Stimulated activated naive CD8-positive, alpha-beta T cell treated with anti-CD3 and anti-CD28 coated beads, Interleukin-15, Interleukin-2, amounts not matched to agents 100 U/mL and 50 U/mL, for 24 hours (primary cell): ENCODE measurements at places on chromosomes 7 and 10.
A peak's percentile ranks its signal among the peaks of the same experiment; 100 is the strongest.

- no peak for DNase-seq
Measured at GRCh38 chr7:43351683-43352082, 231.2 kb upstream of the STK17A start.

DNA sequence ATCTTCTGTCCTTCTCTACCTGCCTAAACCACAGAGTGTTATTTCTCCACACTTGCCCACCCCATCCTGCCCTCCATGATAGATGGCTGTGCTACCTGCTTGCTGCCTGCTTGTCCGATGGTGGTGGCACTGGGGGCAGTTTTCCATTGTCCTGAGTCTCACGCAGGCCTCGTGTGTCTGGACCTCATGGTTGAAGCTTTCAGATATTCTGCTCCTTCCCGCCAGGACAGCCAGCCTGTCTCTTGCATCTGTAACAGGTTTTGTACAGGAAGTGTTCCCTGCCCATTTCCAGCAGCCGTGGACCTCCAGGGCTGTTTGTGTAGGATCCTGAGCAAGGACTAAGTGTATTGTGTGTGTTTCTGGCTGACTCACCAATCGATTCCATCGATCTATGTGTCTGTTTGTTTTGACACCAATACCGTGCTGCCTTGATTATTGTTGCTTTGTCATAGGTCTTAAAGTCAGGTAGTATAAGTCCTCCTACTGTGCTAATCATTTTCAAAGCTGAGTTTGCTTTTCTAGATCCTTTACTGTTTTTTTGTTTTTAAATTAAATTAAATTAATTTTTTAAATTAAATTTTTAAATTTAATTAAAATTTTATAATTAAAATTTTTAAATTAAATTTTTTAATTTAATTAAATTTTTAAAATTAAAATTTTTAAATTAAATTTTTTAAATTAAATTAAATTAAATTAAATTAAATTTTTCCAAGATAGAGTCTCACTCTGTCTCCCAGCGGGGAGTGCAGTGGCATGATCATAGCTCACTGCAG is 8.5 kb downstream of the IL15RA start:
- no peak for DNase-seq

GRCh38 chr10:128612195-128612594 is 486.0 kb upstream of the MKI67 start:
- DNase-seq: no peak

- no peak for DNase-seq
Measured at GRCh38 chr7:125828153-125828700, 898.6 kb upstream of the POT1 start.

DNA sequence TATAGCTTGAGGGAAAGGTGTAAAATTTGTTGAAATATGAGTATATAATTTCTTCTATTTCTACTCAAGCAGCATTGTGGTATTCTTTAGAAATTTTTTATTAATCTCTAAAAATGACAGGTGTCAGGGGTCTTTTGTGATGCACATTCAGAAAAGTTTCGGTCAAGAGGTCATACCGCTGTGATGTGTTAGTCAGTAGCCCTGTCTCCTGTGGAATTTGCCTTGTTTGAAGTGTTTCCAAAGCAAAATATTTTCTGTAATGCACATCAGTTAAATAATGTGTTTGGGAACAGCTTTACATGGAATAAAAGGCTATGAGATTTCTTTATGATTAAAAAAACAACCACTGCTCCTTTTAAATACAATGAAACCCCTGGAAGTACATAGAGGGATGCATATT is 35.8 kb downstream of the FOXP2 start:
- DNase-seq: no peak

- DNase-seq: no peak
Measured at GRCh38 chr10:51031950-51032349, 42.3 kb upstream of the PRKG1 start.

DNA sequence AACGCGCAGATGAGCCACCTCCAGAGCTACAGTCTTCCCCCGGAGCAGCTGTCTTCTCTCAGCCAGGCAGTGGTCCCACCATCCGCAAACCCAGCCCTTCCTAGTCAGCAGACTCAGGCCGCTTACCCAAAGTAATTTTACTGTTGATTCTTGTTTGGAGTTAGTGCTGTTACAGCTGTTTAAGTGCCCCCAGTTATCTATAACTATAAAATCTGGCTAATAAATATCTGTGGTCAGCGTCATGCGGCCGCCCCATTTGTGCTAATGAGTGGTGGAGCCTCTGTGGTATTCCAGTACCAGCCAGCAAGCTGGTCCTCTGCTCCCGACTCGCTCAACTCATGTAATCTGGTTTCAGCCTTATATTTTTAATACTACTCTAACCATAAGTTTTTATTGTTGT is 43.2 kb upstream of the TMEM236 start:
- no peak for DNase-seq

DNA sequence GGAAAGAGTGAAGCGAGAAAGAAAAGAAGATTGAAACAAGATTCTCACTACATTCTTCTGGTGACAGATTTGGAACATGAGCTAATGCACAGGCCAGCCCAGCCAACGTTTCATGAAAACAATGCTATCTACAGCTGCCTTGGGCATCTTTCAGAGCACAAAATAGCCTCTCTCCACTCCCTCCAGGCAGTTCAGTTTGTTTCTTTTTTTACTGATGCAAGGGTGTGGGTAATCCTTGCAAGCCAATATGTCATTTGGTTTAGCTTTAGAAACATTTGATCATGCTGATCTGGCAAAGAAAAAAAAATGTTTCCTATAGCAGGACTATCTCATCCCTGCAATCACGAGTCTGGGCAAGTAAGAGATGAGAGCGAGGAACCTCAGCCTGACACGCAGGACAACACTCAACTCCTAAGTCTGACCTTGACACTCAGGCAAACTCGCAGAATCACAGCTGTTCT is 35.9 kb downstream of the SVIL start:
- DNase-seq: no peak

DNA sequence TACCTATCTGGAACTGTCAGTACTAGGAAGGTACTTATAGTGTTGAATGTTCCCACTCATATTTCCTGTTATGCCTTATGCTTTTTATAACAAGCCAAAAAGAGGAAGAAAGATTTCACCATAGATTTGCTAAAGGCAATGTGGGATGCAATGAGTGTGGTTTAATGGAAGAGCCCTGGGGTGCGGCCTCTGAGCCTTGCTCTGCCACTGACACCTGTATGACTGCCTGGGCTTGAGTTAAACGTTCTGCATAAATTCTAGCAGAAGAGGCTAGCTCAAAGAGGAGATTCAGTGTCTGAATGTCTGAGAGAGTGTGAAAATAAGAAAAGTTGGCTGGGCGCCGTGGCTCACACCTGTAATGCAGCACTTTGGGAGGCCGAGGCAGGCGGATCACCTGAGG is 143.8 kb downstream of the TPST1 start:
- DNase-seq: no peak

GRCh38 chr7:4803397-4804241 is 28.2 kb downstream of the AP5Z1 start:
- no peak for DNase-seq

DNA sequence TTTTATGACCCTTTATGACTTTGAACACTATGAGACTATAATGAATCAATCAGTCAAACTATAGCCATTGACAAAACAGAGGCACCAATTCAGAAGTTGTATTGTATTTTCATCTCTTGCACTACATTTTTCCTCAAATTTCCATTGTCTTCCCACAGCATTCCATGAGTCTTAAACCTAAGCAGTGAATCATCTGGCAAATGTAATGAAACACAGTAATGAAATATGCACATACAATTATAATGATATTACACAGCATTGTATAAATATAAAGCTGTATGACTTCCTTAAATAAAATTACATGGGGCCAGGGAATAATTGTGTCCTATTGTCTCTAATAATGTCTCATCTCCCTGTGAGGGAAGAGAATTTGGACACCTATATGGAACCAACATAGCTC is 45.0 kb downstream of the VWDE start:
- DNase-seq: no peak

- DNase-seq: peak; percentile 32
Measured at GRCh38 chr7:30510124-30511075, 5.8 kb upstream of the GGCT start.

DNA sequence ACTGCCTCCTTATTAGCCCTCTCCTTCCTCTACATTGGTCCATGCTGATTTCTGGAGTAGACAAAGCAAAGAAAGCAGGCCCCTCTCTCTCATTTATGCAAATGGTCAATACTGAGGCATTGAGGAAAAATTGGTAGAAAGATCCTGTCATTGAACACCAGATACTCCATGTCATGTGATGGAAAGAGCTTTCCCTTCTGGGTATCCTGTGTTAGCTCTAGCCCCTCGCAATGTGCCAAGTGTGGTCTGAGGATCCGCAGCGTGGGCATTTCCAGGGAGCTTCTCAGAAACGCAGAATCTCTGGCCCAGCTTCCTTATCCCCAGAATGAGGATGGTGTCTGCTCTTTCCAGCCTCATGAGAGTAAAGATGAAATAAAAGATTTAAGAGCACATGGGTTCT is 159.1 kb downstream of the CREB5 start:
- no peak for DNase-seq

DNA sequence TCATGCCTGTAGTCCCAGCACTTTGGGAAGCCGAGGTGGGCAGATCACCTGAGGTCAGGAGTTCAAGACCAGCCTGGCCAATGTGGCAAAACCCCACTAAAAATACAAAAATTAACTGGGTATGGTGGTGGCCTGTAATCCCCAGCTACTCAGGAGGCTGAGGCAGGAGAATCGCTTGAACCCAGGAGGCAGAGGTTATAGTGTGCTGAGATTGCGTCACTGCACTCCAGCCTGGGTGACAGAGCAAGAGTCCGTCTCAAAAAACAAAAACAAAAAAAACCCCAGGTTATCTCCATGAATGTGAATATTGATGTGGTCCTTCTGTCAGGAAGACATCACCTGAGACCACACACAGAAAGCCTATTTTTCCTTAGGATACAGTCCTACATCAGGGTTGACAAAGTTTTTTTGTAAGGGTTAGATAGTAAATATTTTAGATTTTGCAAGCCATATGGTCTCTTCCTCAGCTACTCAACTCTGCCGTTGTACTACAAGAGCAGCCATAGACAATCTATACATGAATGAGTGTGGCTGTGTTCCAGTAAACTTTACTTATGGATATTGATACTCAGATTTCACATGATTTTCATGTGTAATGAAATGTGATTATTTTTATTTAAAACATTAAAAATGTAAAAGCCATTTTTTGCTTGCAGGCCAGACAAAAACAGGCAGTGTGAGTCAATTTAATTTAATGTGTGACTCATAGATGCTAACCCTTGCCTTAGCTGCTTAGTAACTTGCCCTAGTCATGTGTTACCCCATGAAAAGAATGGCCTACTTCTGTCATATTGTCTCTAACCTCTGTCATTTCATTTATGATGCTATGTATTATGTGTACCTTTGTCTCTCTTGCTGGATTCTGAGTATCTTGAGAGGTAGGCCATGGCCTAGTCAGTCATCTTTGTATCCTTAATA is 78.1 kb downstream of the TPST1 start:
- DNase-seq: no peak

DNA sequence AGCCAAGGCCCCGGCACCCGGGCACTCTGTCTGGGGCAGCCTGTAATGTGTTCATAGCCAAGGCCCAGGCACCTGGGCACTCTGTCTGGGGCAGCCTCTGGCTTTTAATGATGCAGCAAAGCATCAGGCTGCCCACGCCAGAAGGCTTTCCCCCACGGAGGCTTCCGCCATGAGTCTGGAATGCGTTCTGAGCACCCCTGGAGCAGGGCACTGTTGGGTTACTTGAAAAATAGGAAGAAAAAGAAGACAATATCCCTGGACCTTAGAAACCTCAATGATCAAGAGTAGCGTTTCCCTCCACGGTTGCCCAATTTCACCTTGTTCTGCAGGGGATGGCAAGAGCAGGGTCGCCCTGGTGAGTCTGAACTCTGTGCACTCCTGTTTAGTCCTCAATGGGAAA is 565.0 kb downstream of the PTPRN2 start:
- no peak for DNase-seq

DNA sequence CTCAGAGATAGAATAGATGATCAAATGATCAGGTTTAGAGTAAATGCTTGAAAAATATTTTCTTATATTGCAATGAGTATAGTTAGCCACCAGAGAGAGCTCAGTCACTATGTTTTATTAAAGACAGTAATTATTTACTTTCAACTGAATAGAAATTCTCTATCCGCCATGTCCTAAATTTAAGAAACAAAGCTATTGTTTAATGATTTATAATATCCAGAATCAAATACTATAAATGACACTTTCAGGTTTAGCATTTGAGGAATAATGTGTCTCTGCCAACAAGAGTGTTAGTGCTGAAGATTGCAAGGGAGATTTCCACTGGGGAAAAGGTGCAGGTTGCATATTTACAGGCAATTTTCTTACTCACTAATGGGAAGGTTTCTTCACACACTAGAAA is 184.7 kb downstream of the DGKB start:
- DNase-seq: no peak

- DNase-seq: peak; percentile 33
Measured at GRCh38 chr7:37920849-37921805, 687 bp downstream of the EPDR1 start.

DNA sequence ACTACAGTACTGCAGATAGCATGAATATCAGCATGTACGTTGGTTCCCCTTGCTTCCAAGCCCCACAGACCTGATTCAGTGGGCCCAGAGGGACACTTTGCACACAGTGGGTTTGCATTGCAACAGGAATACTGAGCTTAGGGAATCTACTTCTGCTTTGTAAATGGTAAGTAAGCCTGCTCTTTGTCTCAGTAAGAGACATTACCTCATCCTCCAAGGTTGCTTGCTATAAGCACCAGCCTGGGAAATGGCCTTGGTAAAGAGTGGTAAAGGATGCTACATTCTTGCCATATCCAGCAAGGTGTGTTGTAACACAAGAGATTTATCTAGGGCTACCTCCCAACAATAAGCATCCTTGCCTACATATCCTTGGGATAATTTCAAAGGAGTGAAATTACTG is 730.5 kb downstream of the INHBA start:
- no peak for DNase-seq

GRCh38 chr7:100884736-100885439 is 4.6 kb downstream of the UFSP1 start:
- DNase-seq: peak; percentile 24

DNA sequence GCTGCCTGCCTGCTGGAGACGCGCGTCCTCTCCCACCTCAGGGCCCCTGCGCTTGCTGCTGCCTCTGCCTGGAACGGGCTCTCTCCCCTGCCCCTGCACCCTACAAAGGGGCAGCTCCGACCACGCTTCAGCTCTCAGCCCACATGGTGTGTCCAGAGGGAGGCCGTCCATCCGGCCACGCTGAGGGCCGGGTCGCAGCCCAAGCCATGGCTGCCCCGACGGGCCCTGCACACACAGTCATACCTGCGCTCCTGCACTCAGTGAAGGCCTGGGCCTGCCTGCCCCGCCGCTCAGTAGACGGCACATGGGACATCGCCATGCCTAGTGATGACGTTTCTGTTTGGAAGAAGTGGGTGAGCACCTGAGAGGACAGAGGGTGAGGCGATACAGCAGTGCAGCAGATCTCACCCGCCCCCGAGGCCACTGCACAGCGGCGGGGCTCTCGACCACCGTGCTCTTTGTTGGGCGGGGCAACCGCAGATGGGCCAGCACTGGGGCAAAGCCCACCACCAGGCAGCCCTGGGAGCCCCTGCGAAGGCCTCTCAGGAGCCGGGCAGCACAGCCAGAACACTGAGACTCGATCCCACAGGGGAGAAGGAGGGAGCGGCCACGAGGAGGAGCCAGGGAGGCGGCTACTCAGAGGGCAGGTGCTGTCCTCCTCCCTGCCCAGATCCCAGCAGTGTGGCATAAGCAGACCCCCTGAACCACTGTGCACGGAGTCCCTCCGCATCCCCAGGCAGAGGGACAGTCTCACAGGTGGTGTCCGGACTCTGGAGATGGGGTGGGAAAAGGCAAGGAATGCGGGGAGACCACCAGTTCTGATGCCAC is 129.5 kb downstream of the MAD1L1 start:
- DNase-seq: no peak
